Activated CD4-positive, alpha-beta memory T cell treated with anti-CD3 and anti-CD28 coated beads, Interleukin-2, amount 10 ng/mL, durations not matched to agents 7 days and 5 days (primary cell): ENCODE measurements at places on chromosomes 3 and 15.
A peak's percentile ranks its signal among the peaks of the same experiment; 100 is the strongest.

DNA sequence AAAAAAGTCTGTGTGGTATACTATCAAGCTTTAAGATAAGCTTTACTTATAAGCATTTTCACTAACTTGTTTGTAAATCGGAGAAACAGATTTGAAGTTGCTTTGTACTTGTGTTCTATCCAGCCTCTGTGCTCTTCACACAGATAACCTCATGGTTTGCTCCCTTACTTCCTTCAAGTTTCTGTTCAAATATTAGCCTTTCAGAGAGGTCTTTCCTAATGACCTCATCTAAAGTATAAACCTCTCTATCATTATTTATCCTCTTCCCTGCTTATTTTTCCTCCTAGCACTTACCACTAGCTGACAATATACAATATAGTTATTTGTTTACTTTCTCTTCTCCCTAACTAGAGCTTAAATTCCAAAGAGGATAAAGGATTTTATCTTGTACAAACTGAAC is 180.0 kb downstream of the CBLB start:
- DNase-seq = no peak

DNA sequence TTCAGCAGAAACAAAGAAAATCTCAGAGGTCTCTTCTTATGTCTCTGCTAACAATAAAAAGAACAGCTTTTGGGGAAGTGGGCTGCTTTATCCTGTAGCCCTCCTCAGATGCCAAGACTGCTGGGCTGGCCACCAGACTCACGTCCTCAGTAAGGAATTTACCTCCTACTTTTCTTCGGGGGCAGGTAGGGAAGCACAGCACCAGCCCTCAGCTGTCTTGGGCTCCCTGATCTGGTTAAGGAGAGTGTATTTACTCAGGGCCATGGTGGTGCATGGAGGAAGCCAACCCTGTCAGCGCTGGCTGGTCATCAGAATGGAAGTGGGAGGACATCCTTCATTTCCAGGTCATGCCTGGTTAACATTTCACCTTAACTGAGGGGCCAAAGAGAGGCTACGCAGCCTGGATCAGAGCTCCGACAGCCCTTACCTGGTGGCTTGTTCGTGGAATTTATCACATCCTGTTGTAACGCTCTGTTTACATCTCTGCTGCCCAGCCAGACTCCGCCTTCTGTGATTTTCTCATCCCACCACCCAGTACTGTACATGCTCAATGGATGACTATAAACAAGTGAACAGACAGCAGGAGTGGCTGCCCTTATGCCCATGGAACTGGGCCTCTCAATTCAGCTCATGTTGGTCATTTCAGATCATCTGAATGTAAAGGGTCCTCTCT is 108.3 kb downstream of the IGF2BP2 start:
- DNase-seq = no peak

DNA sequence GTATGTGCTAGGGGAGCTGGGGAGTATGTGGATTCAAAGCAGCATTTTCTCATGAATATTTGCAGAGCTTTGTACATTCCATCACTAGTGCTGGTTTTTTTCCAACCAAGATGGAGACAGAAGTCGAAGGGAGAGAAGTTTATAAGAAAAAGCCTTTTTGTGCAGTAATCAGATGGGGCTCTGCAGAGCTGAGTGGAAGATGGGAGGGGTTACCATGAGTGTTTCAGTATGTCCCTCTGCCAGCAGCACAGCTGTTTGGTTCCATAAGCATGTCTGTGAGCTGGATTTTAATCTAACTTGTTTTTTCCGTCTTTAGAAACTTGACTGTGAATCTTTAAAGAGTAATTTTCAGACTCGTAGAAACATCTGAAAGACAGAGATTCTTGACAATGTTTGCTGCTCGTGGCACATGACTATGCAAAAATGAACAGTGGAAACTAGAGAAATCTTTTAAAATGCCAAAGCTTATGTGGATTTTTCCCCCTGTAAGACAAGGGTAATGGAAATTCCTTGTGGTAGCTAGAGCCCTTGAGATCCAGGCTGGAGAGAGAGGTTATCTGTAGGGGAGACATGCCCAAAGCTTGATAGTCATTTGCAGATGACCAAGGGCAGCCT is 20.3 kb downstream of the STARD9 start:
- no peak for DNase-seq

DNA sequence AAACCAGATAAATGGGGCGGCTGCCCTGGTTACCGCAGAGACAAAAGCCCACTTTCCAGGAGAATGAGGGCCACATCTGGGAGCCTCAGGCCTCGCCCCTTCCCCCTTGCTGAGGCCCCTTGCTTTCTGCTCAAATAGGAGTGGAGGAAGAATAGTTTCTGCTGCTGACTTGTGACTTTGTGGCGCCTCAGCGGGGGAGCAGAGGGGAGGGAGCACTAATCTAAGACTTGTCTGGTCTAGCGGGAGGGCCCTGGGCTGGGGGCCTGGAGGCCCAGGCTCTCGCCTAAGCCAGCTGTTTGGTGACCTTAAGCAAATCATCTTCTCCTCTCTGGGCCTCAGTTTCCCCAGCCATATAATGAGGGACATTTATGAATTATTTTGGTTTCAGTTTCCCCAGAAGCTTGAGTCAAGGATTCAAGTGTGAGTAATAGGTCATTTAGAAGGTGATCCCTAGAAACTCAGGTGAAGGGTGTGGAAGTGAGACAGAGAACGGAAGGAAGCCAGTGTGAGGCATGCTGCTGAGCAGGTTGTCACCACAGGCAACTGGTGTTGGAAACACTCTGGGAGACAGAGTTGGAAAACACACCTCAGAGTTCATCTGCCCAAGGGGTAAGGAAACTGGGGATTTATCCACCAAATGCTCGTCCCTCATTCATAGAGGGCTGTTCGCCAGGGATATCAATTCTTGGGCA is 25.9 kb upstream of the SMAD3 start:
- no peak for DNase-seq

DNA sequence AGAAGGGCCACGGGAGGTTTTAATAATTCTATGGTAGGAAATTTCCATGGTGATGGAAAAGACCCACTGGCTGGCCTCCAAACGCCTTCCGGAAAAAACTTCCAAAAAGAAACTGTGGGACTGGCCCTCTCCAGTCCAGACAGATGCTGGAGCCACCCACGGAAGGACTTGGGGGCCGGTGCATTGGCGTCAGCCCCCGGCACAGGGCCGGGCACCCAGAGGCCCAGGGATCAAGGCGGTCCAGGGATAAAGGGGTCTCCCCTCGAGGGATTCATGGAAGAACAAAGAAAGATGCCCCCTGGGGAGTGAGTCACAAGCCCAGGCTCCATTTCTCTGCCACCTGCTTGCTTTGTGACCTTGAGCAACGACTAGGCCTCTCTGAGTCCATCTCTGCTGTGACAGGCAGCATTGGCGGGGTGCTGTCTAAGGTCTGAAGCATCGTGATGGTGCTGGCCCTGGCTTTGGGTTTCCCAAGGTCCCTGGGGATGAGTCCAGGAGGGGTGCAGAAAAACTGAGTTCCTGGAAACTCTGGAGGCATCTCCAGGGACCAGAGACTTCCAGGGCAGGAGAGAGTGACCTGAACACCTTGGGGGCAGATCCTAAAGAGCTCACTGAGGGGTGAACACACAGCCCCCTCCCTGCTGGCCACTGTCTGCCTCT is 21.6 kb downstream of the ATP2B2 start:
- DNase-seq = no peak

DNA sequence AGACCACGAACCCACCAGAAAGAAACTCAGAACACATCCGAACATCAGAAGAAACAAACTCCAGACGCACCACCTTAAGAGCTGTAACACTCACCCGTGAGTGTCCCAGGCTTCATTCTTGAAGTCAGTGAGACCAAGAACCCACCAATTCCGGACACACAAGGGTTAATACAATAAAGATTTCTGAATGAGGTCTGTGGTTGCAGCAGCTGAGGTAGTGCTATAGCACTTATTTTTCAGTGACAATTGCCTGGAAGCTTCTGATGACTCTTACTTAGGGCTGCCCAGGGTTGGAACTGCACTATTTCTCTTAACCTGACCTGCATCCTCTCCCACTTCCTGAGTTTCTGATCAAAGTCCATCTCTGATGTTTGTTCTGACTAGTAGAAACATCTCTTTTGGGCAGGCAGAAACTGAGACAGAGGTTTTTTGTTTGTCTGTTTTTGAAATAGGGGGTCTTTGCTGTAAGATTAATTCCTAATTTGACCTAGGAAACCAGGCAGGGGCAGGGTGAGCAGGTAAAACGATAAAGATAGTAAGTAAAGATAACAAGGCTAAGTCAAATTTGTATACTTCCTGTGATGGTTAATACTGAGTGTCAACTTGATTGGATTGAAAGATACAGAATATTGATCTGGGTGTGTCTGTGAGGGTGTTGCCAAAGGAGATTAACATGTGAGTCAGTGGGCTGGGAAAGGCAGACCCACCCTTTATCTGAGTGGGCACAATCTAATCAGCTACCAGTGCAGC is 169.1 kb downstream of the GAP43 start:
- DNase-seq = peak; percentile 53

DNA sequence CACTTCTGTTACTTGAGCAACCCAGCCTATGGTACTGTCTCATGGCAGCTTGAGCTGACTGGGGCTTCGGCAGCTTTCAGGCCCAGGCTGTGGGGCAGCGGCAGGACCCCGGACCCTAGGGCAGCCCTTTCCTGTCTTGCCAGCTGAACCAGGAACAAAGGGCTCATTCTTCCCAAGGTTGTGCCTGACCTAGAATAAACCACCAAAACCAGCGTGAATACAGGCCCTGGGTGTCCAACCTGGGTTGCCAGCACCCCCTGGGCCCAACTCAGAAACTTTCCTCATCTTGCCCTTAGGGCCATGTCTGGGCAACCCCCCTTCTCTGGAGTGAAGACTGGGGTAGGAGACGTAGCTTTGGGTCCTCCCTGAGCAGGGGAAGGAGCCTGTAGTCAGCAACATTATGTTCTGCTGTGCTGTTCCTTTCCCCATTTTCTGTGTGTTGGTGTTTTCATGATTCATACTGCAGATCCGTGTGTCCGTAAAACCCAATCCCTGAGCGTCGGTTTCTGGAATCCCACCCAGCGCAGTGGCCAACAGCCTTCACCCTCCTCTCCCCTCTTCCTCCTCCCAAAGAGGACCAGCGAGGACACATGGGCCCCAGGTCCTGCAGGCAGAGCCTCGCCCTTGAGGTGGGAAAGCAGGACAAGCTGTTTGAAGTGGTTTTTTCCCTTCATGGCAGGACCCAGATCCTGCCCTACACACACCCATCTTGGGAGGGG is 33.5 kb downstream of the TKT start:
- DNase-seq = no peak

GRCh38 chr3:42190701-42191442 is 75.1 kb downstream of the CCK start:
- DNase-seq = peak; percentile 71

- no peak for DNase-seq
Measured at GRCh38 chr15:100383302-100384107, 41.7 kb upstream of the ADAMTS17 start.

DNA sequence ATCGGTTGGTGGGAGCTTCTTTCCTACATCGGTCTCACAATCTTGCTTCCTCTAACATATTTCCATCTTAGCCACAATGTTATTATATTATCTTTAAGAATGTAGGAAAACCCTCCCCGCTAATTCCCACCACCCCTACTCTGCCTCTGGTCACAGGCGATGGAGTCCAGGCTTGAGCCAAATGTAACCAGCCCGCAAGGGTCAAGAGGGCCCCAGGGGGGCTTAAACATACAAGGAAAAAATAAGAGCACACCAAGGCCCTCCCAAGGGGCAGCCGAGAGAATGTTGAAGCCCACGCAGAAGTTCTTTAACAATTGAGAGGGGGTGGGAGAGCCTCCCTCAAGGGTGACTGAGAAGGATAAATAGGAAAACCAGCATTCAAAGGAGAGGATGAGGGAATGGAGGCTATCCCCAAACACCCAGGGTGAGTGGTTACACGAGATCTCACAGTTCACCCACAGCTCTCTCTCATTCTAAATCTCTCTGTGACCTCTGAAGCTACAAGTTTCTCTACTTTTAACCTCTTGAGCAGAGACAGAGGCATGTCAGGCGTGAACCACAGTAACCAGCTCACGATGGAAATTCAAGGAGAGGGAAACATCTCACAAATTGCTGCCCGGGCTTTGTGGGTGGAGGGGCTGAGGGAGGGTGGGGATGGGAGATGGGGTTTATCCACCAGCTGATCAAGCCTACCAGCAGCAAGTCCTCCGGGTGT is 31.4 kb upstream of the UACA start:
- no peak for DNase-seq

DNA sequence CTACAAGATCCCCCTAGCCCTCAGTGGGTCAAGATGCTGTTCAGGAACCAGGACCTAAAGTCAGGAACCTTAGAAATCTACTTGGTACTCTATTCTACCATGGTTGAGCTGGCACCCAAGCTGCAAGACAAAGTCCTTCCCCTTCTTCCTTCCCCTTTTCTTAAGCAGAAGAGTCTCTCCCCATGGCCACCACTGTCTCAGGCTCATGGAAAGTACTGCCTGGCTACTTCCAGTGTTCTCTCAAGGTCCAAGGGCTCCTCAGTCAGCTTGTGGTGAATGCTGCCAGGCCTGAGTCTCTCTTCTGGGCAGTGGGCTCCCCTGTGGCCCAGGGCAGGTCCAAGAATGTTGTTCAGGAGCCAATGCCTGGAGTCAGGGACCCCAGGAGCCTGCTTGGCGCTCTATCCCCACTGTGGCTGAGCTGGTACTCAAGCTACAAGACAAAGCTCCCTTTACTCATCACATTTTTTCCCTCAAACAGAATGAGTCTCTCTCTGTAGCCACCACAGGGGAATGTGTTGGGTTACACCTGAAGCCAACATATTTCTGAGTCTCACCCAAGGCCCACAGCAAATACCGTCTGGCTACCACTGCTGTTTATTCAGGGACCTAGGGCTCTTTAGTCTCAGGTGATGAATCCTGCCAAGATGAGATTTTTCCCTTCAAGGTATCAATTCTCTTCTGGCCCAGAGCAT is 18.1 kb upstream of the SLC27A2 start:
- DNase-seq = no peak
